ENCODE measurements at places on chromosomes 6 and 20.

DNA sequence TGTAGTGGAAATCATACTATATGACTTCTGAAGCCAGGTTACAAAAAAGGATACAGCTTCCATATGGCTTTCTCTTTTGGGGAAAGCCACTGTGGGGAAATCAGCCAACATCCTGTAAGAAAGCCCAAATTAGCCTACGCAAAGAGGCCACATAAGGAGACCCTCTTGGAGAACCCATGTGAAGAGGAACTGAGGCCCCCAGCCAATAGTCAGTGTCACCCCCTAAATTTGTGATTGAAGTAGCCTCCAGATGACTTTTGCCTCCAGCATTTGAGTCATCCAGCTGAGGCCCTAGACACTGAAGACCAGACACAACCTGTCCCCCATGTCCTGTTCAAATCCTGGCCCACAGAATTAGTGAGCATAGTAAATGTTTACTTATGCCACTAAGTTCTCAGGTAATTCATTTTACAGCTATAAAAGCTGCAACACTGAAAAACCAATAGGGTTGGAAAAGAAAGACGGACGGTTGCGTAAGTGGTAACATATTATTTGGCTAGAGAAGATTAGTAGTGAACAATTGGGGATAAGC lies 60.4 kb downstream of the HMGCLL1 start:
- no peak for DNase-seq

GRCh38 chr6:100774681-100775080 lies 106.4 kb downstream of the ASCC3 start:
- DNase-seq = no peak

GRCh38 chr20:62984666-62985443 lies 21.9 kb downstream of the BHLHE23 start:
- DNase-seq = no peak

GRCh38 chr6:62328607-62329006 lies 42.6 kb upstream of the KHDRBS2 start:
- no peak for DNase-seq

- DNase-seq = no peak
These were observed 425.5 kb downstream of the TENT5A start for GRCh38 chr6:81326881-81327561.

DNA sequence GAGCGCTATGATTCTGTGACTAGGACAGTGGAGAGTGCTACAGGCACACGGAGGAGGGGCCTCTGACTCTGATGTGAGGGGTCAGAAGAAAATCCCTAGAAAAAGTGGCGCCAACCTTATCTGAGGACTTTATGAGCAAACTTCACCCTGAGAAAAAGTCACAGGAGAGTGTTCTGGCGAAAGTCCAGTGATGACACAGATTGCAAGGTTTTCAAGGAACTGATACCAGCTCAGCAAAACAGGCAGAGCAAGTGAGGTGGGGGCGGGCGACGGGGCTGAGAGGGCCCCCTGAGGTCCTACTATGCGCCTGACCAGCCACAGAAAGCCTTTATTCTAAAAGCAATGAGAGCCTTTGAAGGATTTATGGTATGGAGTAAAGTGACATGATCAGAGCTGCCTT lies 73.3 kb downstream of the SLC22A23 start:
- no peak for DNase-seq

DNA sequence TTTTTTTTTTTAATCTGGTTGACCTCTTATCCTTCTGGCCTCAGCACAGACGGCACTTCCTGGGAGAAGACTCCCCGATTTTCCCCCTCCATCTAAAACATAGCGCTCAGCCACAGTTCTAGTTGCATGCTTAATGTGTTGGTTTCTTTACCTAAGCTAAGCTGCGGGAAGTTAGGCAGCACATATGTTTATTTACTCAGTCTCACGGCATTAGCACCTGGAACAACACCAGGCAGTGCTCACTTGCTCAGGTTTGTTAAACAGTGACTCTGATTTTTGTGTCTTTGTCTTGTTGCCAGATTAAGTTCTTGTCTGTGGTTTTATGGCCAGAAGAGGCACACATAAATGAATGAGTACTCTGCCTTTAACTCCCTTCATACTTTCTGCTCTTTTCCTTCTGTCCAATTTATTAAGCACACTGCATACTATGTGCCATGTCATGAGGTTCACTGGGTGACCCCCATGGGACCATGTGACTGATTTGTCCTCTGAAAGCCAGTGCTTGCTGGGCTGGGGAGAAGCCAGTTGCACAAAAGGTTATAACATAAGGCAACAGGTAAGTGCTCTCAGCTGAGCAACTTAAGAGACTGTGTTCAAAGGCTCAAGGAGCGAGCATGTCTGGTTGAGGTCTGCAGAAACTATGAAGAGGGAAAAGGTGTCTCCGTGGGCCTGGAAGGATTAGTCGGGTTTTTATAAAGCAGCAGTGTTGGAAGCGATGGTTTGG lies 93.6 kb downstream of the RPP40 start:
- DNase-seq = no peak

- no peak for DNase-seq
These were observed 293.4 kb downstream of the TBC1D32 start for GRCh38 chr6:121040831-121041230.

- no peak for DNase-seq
These were observed 61.3 kb downstream of the FOXA2 start for GRCh38 chr20:22523128-22523498.

GRCh38 chr20:14117768-14118167 lies 122.5 kb downstream of the MACROD2 start:
- DNase-seq = no peak

- no peak for DNase-seq
These were observed 1.5 kb downstream of the FAM210B start for GRCh38 chr20:56360133-56360907.

DNA sequence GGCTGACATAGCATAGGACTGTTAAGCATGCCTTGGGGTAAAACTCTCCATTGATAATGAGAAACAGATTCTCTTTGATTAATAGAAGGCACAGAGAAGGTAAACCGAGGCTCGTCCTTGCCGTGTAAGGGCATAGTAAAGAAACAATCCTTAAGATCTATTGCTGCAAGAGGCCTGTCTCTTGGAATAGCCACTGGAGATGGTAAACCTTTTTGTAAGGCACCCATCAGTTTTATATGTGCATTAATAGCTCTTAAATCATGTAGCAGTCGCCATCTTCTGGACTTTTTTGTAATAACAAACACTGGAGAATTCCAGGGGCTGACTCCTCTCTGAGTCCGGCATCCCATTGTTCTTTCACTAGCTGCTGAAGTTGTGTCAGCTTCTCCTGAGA lies 8.4 kb upstream of the ABHD12 start:
- peak; percentile 44 for DNase-seq

DNA sequence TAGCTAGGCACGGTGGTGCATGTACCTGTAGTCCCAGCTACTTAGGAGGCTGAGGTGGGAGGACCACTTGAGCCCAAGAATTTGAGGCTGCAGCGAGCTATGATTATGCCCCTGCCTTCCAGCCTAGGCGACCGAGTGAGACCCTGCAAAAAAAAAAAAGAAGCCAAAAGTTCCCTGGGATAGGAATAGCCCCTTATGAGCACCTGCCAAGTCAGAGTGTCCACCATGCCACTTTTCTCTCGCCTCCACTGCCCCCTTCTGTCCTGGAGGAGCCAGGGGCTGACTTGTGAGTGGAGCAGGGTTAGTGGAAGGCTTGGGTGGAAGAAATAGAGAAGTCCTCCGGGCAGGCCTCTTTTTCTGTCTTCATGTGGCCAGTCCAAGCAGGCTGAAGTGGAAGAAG lies 12.1 kb upstream of the DDX27 start:
- no peak for DNase-seq

DNA sequence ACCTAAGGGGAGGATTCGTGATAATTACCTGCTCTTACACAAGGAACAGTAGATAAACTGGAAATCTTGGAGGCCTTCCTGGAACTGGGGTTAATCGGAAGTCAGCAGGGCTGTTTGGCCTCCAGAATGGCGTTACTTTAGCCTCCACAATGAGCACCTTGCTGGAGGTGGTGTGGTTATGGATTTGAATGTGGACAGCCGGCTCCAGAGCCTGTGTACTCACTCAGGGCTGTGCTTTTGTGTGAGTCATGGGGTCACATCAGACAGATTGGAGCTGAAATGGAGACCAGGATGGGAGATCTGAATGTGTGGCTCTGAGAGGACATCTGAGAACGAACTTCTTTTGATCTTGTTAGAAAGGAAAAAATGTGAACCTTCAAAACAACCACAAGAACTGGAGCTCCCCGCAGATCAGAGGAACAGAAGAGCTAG lies 30.4 kb downstream of the IGF2R start:
- DNase-seq = no peak

DNA sequence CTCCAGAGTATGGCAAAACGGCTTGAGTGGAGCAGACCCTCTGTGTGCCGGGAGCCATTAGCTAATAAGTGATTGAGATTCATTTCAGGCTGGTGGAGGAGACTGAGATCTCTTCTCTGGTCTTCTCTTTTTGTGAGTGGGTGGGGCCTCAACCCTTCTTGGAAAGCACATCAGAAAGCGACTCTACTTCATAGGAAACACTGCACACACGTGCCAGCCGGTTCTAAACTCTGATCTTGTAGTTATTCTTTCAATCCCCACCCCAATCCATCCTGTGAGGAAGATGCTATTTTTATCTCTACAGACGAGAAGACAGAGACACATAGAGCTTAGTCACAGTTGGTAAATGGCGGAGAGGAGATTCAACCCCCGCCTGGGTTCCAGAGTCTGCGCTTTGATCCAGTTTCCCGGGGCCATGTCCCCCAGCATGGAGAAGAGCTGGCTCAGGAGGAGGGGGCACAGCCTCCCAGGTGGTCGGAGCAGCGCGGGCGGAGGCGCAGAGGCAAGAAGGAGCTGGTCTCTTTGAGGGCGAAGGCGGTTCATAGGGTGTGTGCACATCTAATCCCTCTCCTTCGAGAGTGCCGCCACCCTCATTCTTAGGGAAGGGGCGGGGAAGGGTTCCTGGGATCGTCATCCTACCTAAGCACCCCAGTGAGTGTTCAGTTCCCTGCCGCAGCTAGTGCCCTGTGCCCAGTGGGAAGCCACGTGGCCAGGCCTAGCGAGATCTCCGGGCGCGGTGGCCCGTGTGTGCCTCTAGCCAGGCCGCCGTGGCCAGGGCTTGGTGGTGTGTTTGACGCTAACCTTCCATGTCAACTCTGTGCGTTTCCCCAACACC lies 49.0 kb upstream of the TAGAP start:
- DNase-seq = no peak

DNA sequence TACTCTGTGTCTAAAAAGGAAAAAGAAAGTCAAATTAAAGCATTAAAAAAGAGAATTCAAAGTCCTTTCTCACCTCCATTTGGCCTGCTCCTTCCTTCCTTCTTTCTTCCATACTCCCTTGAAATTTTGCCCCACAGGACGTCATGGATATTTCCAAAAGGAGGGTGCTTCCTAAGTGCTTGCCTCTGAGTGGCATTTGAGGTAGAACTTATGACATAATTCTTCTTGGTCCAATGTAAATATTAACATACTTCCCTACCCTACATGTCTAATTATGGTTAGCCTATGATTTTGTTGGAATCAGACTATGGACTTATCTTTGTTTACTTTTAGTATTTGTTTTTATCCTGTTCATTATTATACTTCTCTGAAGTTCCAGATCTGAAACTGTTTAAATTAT lies 132.3 kb downstream of the PFDN4 start:
- no peak for DNase-seq

GRCh38 chr6:88376768-88377387 lies 210.7 kb upstream of the CNR1 start:
- DNase-seq = no peak

DNA sequence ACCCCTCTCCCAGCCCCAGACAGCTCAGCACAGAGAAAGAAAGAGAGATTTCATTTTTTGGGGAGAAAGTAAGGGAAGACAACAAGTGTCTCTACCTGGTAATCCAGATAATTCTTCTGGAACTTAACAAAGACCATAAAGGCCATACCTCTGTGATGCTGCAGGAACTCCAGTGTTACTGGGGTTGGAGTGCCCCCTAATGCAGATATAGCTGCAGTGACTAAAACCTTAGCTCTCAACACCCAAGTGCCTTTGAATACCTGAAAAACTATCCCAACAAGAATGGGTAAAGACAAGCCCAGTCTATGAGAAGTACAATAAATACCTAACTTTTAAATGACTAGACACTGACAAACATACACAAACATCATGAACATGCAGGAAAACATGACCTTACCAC lies 365.3 kb upstream of the PTCHD4 start:
- DNase-seq = no peak

DNA sequence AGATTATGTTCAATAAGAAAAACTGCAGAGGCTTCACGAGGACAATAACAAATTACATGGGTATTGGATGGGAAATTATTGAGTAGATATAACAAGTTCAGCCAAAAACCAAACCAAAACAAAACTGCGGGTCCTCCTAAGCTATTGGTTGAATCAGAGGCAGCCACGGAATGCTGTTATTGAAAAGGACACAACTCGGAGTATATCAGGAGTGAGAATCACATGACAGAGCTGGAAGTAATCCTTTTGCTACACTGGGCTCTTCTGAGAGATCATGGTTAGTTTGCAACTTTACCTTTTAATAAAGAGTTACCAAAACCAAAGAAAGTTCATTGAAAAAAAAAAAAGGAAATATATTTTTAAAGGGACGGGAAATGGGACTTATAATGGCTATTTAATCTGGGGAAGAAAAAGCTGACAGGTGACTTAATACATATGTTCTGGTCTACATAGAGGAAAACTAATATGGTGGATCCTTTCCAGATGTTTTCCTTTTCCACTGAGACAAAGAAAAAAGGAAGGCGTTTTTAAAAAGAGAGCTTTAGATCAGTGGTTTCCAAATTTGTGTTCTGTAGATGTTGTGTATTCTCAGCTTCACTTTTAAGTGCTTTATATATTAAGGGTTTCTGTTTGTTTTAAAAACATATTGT lies 6.9 kb upstream of the CITED2 start:
- no peak for DNase-seq

DNA sequence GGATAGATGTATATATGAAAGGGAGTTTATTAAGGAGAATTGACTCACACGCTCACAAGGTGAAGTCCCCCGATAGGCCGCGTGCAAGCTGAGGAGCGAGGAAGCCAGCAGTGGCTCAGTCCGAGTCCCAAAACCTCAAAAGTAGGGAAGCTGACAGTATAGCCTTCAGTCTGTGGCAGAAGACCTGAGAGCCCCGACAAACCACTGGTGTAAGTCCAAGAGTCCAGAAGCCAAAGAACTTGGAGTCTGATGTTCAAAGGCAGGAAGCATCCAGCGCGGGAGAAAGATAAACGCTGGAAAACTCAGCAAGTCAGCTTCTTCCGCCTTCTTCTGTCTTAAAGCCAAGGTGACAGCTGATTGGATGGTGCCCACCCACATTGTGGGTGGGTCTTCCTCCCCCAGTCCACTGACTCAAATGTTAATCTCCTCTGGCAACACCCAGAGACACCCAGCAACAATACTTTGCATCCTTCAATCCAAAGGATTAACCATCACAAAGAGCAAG lies 102.6 kb upstream of the GJE1 start:
- no peak for DNase-seq

GRCh38 chr6:13411484-13411883 lies 75.9 kb downstream of the GFOD1 start:
- DNase-seq = no peak

- peak; percentile 67 for DNase-seq
These were observed at the start of gene ZBP1 for GRCh38 chr20:57620274-57620990. TSS of gene ZBP1 (minus strand) at chr20:57620426. CDS start at chr20:57620295, 131 bp downstream.

DNA sequence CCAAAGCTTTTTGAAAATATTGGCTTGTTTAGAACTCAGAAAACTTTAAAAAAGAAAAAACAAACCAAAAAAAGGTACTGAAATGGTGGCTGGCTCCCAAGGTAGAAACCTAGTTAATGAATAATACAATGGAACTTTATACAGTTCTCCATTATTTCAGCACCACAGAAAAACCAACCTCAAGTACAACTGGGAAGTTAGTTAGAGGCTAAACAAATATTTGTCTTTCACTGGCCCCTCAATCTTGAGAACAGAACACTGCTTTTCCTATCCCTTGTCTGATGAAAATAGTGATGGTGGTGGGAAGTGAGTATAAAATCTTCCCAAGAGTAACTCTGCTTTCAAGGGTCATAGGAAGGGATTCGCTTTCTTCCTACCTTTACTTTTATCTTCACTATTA lies 126.5 kb downstream of the REV3L start:
- DNase-seq = no peak
